ENCODE measurements at places on chromosomes 2 and 18.

DNA sequence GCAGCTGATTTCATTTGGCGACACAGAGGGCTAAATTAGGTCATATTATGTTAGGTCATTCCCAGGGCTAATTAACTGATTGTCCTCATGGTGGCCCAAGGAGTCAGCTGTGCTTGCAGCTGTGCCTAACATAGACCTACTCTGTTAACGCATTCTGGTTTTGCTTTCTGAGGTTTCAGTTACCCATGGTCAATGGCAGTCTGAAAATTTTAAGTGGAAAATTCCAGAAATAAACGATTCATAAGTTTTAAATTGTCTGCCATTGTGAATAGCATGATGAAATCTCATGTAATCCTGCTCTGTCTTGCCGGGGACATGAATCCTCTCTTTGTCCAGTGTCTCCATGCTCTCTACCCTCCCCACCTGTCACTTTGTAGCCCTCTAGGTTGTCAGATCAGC, 168.7 kb downstream of the KCNS3 start:
- DNase-seq, result no peak

DNA sequence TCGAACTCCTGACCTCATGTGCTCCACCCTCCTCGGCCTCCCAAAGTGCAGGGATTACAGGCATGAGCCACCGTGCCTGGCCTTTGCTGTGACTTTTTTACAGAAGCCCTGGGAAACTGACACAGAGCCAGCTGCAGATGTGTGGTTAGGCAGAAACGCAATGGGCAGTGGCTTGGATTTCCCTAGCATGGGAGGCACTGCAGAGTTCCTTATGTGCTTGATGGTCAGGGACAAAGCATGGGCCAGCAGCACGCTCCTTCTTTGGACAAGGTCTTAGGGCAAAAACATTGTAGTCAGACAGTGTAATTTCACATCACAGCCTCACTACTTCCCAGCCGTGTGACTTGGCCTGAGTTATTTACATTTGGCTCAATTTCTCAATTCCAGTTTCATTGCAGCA, 153.9 kb downstream of the RNF144A start:
- no peak for DNase-seq

- DNase-seq, result no peak
These were observed 37.9 kb upstream of the NBEAL1 start for GRCh38 chr2:202976809-202977208.

DNA sequence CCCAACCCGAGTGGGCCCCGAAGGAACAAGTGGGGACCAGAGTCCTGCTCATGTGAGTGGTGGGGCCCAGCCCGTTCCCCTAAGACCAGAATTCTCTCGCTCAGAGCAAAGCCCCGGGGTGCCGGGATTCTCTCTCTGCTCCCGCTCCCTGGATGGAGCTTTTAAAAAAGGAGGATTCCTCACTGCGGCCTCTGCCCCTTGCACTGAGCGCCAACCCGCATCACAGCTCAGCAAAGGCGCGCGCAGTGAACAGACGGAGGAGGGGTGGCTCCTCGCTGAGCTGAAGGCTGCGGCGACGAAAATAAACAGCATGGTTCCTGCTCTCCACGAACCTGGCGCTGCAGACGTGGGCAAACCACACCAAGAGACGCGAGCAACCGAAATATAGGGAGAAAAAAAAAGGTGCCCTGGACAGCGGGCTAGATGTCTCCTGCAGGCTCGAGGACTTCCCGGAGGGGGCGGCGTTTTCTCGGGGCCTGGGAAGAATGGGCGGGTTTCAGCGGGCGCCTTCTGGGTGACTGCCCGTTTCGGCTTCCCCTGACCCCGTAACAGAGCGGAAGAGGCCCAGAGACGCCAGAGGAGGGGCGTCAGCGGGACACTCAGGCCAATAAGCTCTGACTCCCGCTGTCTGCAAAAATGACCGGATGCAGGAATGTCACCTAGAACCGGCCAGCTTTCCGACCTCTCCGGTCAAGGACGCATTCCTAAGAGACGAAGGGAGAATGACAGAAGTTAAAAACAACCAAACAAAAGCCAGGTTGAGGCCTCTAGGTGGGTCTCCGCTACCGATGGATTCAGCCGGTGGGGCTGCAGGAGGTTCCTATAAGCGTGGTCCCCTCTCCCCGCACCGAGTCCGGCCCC, 819 bp upstream of the KLF11 start:
- peak; percentile 13 for DNase-seq

DNA sequence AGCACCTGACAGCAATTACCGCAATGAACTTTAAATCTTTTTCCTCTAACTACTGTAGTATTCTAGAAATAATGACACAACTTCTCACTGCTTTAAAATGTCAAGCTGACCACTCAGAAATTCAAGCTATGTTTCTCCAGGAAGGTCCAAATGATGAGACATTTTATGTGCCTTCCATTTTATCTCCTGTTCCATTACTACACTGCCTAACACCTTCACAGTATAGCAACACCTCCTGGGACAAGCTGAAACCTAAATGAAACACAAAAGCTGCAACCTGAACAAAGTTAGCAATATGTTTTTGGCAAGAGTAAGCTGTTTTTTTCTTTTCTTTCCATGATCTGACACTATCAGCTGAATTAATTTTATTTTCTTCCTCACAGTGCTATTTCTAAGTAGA, 81.9 kb downstream of the IKZF2 start:
- no peak for DNase-seq

DNA sequence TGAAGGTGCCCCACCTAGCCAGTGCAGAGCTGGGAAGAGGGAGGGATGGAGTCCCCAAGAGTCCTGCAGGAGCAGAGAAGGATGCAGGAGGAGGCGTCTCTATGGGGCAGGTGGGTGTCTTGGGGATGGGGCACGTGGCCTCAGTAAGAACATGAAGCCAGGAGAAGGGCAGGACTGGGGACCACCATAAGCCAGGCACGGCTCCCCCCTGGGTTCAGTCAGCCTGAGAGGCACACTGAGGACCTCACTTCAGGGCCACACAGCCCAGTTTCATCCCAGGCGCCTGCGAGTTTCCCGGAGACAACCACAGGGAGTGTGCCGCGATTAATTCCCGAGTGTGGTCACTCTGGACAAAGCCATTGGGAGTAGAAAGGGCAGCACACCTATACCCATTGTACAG, 120.3 kb downstream of the GYPC start:
- no peak for DNase-seq

DNA sequence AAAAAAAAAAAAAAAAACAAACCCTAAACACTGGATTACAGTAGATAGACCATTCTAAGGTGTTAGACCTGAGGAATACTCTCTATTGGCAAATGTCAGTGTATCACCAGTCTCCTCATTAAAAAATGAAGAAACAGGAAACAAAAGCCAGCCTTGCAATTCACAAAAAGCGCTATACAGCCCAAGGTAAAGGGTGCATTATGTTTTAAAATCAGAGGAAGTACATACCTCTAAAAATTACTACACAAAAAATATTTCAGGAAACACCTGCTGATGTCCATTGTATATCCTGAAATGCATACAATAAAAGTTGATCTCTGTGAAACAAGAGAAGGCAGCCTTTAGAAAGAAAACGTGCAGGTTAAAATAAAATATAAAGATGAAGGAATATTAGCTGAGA, 54.9 kb upstream of the TSPYL6 start:
- DNase-seq, result no peak

DNA sequence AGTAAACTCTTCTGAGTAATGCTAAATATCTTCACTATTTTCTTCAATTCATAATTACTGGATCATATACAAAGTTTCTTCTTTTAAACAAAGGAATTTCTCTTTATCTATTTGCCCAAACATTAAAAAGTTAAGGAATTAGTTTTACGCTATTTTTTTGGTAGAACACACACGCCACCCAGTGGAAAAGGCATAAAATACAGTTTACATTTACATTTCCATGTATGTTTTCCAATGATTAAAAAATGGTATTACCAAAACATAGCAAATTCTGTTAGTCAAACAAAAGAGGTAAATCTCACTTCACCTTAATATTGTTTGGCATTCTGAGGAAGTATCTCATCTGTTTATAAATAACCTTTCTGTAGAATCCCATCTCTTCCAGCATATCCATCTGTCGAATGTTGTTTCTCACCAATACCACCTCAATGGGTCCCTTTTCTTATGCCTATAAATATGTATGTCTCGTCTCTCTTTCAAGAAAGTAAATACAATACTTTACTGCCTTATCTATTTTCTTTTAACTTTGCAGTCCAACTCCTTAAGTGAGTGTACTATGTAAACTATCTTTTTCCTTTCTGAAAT, 7.2 kb downstream of the BOLL start:
- DNase-seq, result no peak

GRCh38 chr2:217732992-217733391, 269.8 kb downstream of the TNS1 start:
- DNase-seq, result no peak

DNA sequence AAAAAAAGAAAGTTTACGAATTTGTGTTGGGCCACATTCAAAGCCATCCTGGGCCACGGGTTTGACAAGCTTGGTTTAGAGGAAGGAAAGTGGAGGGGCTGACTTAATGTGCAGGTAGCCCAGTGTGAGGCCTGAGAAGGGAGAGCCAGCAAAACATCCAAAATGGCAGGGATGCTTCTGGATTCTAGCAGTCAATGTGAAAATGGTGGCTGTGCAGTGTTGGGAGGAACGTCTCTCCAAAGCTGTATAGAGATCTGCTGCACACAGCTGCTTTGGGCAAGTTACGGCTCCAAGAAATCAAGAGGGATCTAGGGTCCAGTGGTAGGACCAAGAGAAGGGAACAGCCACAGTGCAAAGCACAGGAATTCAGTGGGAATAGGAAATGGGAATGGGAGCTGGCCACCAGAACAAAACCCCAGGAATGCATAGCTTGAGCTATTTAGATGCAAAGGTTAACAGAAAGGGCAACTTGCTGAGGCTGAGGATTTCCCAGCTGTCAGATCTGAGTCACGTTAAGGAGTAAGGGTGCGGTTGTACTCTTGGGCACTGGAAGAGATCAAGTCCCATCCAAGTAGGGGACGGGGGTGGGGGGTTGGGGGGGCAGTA, 70.6 kb downstream of the B3GNT2 start:
- no peak for DNase-seq

DNA sequence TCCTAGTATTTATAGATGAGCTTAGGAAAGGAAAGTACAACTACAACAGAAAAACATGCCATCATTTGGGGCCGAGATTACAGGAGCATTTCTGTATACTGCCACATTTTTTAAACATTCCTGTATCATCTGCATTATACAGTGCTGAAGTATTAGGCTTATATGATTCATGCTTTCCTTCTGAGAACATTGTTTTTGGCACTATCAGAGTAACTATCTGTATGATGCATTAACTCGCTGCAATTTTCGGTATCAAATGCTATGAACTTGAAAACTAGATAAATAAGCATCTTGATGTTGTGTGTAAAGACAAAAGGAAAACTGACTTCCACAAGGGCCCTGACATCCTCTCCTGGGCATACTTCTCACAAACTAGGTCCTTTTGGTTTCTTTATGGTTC, 102.0 kb downstream of the RIT2 start:
- no peak for DNase-seq

DNA sequence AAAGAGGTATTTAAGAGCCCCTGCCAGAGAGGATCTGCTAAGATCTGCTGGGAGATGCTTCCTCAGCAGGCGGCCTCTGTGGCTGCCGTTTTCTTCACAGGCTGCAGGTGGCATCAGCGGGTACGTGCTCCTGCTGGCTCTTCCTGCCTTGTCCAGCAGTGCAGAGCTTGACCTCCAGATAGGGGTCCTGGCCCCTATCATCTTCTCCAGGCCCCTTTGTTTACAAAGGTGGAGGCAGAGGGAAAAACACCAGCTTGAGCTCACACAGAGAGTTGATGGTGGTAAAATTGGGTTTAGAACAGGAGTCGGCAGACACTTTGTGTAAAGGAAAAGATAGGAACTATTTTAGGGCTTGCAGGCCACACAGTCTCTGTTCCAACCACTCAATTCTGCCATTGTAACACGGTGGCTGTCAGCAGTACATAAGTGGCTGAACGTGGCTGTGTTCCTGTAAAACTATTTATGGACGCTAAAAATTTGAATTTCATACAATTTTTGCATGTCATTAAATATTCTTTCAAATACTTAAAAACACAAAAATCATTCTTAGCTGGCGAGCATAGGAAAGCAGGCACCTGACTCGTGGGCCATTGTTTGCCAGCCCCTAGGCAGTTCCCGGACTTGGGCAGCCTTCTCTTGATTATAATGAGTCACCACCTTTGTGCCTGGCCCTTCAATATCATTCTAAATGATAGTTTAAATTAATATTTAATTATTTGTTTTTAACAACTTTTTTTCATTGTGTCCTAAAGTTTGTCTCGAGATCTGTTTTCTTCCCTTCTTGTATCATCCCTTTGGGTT, 98.2 kb upstream of the B3GNT7 start:
- no peak for DNase-seq

- no peak for DNase-seq
These were observed 1279.4 kb downstream of the LRP1B start for GRCh38 chr2:140851258-140851981.

DNA sequence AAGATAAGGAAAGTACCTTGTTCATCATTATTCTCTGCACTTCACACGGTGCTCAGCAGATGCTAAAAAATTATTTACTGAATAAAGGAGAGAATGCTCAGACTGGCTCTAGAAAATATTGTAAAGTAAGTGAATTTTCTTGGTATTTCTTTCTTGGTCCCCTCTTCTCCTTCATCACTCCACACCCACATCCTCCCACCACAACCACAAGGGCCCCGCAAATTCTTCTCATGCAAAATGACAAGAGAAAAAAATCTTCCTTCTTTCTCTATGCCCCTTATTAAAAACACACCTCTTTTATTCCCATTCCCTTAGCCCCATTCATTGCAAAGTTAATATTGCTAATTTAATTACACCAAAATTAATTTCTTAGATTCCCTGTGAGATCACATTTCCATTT, 74.2 kb upstream of the NEDD4L start:
- DNase-seq, result no peak
